Endothelial cell (in vitro differentiated cells): ENCODE measurements at places on chromosomes 11 and 22. TPM values are rescaled to one million over a fixed set of nuclear protein-coding genes. Genes with fewer than 3 reads are reported as not detected.
A peak's percentile ranks its signal among the peaks of the same experiment; 100 is the strongest.

DNA sequence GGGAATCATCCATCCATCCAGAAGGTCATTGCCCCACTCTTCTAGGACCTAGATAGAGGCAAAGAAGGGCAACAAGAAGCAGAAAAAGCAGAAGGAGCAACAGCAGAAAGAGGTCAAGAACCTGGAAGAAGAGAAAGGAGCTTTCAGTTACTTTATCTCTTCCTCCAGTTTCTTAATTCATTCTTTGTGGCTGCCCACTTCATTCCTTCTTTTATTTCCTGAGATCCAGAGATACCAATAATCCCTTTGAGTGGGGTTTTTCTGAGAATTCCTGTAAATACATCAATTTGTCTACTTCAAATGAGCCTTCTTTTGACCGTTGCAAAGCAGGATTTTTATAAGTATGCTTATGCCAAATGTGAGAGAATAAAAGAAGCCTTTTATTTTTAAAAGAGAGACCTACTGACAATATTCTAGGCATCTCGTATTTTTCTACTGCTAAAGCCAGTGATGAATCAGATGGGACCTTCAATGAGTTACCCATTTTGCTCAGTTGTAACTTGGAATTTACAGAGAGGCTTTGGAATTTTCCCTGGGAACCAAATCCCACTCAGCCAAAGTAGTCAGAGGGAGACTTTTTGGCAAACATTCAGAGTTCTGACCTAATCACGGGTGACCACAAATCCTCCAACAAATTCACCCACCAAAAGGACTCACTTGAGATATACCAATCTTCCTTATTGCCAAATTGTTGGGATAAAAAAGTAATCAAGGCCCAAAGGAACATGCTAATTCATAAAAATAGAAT is 54.9 kb downstream of the ZC3H12C start:
- no peak for DNase-seq

- DNase-seq, result no peak
These were observed 183.5 kb upstream of the SNX19 start for GRCh38 chr11:131099746-131100145.

Gene BANF1
- total RNA-seq, result 163 TPM

DNA sequence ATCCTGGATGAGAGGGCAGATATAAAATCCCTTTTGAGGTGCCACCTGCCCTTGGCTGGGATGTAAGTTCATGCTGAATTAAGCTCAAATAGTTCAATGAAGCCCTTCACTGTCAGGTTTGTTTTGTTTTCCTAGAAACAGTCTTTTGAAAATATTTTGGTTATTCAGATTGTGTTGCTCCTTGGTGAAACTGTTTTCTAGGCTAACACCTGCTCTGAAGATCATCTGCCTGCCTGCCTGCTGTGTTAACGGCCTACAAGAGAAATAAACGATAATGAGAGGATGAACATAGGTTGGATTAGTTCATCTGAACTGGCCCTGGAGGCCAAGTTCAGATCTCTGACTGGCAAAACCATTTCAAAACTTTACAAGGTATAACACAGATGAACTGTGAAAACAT is 67.4 kb downstream of the ZBTB44 start:
- DNase-seq, result no peak

Gene HSPB2
- not detected for total RNA-seq

GRCh38 chr11:32065865-32066629 is 24.8 kb upstream of the RCN1 start:
- DNase-seq, result no peak

DNA sequence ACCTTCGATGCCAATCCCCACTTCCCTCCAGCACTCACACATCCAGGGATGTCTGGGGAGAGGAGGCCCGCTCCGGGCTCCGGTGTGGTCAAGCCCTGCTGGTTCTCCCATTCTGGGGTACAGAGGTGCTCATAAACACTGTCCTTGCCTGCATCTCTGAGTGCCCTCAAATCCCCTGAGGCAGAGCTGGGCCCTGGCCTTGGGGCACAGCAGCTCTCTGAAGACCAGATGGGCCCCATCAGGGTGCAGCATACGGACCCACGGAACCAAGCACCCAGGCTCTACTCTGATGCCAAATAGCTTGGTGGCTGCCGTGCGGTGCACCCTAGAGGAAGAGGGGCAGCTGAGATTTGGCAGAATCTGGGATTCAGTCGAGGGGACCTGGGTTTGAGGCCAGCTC is 35.7 kb upstream of the NNMT start:
- DNase-seq, result no peak

- no peak for DNase-seq
These were observed 12.2 kb upstream of the GSTP1 start for GRCh38 chr11:67571443-67571842.

DNA sequence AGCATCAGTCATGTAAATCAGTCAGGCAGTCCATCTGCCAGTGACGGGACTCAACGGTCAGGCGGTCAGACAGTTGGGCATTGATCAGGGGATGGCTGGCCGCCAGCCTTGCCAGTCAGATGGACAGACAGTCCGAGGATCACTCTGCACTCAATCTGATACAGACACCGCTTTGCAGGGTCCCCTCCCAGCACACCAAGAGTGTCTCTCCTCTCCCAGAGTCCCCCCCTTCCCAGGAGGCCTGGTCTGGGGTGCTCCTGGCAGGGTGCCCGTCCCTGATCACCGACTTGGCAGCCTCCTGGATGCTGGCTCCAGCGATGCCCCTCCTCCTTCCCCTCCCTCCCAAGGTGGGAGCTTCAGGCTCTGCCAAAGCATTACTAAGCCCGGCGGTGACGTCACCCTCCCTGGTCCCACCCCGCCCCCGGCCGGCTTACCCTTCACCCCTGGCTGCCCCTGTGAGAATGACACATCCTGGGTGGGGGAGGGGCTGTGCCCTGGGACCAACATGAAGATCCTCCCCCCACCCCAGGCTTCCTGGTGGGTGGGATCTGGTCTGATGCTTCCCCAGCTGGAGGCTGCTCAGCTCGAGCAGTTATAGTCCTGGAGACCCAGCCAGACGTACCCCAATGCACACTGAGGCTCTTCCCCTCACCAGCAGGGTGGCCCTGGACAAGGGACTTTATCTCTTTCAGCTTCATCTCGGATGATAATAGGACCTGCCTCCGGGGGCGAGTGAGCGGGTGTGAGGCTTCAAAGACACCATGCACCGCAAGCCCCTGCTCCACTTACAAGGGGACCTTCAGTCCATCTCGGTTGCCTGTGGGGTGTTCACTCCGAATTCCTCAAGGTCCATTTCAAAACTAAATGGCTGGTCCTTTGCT is 69.2 kb downstream of the CD82 start:
- DNase-seq, result no peak

DNA sequence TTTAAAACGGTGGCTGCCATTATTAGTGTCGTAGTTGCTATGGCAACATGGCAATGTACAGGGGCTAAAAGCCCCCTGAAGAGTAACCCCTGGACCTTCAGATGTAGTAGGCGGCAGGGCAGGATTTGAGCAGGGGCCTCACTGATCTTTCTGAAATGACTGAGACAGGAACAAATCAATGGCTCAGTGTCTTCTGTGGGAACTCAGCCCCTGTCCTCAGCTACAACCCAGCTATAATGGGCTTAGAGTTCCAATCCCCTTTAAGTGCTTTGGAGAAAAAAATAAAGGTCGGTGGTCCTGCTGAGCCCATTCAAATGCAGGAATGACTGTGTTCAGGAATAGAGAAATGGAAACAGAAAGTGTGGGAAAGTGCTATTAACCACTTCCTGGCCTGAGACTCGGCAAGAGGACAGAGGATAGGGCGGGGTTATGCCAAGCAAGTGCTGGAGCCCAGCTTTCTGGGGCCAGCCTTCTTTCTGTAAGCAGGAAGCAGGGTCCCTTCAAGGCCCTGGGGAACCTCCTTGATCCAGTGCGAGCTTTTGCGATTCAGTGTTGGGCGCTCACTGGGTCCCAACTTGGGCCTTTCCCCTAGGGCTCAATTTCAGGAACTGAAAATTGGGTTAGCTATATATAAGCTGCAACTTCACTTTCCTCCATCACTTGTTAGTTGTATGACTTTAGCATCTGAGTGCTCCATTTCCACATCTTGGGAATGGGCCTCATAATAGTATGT is 6.1 kb upstream of the CD82 start:
- no peak for DNase-seq

DNA sequence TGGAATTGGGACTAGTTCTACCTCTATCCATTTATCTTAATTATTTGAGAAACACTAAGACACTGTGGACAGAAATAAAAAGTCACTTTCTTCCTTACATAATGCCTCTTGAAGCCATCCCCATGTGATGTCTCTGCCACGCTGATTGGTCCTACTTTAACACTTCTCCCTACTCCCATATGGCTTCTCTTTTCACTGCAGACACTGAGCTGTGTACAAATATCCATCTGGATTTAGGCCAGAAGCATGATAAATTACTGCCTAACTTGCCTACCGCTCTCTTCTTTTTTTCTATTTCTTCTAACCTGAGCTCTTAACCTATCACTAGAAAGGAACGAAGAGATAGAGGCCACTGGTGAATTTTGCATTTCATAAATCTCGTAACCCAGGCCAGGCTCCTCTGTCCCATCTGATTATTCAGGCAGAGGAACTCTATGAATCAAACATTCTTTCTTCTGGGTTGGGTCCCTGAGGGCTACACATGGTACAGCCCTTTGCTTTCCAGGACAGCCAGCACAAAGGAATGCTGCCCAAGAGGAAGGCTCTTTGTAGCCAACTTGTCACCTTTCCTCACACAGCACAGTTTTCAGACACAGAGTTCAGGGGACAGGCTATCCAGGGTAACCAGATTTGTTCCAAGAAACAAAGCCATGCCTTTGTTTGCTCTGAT is 878.5 kb upstream of the LRRC4C start:
- DNase-seq, result no peak

GRCh38 chr11:66768088-66768521 is 39.1 kb upstream of the SPTBN2 start:
- no peak for DNase-seq

GRCh38 chr11:91244912-91245311 is 979.7 kb upstream of the FAT3 start:
- no peak for DNase-seq

Gene NAALADL1
- total RNA-seq, result not detected

GRCh38 chr11:28296426-28296825 is 188.2 kb downstream of the METTL15 start:
- DNase-seq, result no peak

Gene IRAG1
- total RNA-seq, result 8.7 TPM

DNA sequence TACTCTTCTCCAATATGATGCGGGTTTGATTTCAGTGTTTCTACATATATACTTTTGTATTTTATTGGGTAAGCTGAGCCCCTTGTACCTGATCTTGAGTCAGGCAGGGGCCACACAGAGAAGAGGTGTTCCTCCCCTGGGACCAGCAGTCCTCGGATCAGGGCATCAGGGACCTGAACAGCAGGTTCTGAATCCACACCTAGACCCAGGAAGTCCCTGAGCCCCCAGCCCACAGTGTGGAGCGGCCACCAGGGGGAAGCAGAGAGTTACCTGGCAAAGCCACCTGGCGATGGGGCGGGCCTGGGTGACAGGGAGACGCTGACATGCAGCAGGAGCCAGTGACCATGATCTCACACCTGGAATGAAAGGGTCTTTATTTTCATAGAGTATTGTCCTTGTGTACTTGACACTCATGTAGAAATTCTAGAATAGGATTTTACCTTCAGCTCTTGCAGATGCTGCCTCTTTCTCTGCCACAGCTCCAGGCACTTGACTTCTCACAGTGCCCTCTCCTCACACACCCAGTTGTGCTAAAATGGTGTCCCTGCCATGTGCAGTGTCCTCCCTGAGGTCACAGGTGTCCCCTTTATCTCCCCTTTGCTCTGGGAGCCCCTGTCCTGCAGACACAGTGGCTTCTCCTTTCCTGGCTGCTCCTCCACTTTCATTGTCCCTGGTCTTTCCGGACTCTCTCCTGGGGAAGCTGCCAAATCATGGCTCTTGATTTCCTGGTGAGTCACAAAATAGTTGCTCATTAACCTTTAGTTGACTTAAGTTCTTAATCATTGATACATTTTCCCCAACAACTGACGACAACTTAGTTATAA is 48.5 kb downstream of the GGTLC2 start:
- peak; percentile 70 for DNase-seq

GRCh38 chr11:61526956-61527731 is 18.6 kb downstream of the LRRC10B start:
- no peak for DNase-seq

Gene TTC36
- 0.56 TPM for total RNA-seq

DNA sequence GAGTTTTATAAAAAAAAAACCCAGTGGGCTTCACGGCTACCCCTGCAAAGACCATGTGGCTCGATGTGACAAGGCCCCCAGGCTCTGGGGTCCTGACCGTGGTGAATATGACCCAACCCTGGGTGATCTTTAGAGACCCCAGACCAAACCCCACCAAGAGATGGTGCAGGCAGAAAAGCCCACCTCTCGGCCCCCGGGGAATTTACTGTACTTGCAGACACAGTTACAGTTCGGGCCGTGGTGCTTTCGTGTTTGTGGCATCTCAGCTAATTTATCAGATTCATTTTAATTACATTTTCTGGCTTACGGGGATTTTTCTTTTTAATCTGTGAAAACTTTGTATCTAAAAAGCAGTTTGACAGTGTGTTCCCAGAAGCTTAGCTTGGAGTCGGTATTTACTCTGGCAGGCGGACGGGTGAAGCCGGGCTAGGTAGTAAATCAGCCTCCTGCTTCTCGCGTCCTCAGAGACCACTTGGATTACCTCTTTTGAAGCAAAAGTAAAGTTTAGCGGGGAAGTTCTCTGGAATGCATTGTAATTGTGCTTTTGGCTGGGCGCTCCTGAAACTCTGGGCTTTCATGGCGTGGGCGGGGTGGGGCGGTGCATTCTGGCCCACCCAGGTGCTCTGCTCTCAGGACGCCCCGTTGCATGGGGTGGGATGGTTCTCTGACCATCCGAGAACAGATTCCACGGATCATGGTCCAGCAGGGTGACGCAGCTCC is 25.3 kb downstream of the ANO1 start:
- no peak for DNase-seq

- no peak for DNase-seq
These were observed 14.9 kb downstream of the RASD2 start for GRCh38 chr22:35555483-35555890.

DNA sequence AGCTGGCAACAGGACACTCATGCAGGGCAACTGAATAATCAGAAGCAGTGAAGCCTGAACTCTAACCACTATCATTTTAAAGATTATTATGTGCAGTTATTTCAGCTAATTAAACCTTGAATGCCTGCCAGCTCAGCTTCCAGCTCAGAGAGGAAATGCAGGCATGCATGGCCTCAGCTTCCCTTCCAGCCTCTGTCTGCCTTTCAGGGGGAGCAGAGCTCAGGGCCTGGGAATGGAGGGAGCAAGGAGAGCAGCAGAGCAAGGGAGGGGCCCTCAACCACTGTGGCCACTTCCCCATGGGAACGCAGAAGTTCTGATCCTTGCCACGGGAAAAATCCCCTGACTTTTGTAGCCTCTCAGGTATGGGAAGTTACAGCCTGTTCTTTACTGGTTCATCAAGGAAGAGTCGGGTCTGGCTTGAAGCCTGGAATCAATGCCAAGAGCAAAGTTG is 32.5 kb upstream of the APLNR start:
- DNase-seq, result no peak

GRCh38 chr22:36870250-36870649 is 9.4 kb downstream of the NCF4 start:
- no peak for DNase-seq

Gene ACRV1
- total RNA-seq, result not detected

Gene MEI1
- 0.38 TPM for total RNA-seq

Gene SLC25A18
- 2.2 TPM for total RNA-seq

- DNase-seq, result no peak
These were observed 41.8 kb upstream of the KCNQ1OT1 start for GRCh38 chr11:2741377-2742131.

- DNase-seq, result no peak
These were observed 14.5 kb downstream of the SAA1 start for GRCh38 chr11:18280438-18281045.
